LHCN-M2 (cell line): ENCODE measurements at places on chromosomes 6 and 20.

DNA sequence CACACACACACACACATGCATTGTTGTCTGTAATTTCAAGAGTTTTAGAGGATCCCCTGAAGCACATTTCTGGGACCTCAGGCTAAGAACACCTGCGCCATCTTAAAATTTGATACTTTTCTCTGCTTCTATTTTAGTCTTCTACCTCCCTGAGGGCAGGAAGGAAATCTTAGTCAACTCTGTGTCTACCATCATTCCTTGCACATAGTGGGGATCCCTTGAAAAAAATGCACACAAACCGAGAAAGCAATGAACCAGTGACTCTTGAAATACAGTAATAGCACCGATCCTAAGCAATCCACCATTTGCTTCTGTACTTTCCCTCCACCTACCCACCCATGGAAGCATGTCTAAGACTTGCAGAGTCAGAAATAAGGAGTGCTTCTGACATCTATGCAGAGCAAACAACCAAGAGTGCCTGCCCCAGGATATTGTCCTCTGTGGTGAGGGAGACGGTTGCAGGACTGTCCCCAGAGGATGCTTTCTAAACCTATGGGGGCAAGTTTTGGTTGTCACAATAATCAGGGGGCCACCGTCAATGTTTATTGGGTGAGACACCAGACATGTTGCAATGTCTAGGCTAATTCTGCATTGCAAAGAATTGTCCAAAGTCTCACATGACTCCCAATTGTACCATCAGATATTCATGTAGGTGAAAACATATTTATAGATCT, 208.0 kb upstream of the TAB2 start:
- no peak for DNase-seq

DNA sequence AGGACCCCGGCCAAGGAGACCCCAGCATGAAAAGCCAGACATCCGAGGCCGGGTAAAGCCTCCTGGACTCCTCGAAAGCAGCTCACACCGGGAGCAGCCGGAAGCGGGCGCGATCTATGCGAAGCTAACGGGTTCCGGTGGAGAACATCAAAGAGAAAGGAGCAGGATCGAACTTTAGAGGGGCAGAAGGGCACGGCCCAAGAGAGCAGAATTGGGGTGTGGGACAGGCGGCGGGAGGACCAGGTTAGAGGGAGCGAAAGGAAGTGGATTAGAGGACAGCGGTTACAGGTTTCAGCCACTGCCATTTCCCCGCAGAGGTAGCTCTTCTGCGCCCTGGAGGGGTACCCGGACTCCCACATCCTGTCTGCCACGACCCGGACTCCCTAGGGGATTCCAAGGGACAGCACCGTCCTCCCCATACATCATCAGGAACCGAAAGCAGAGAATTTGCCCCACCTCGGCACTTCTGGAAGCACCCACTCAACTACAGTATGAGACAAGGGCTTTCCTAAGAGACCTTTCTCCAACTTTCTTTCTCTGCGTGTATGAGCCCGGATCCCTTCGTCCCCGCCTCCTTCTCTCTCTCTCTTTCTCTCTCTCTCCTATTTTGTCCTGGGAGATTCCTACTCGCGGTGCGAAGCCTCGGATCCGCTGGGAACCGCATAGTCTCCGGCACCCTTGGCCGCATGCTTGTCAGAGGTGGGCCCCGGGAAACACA, 507 bp upstream of the VGLL2 start:
- no peak for DNase-seq

DNA sequence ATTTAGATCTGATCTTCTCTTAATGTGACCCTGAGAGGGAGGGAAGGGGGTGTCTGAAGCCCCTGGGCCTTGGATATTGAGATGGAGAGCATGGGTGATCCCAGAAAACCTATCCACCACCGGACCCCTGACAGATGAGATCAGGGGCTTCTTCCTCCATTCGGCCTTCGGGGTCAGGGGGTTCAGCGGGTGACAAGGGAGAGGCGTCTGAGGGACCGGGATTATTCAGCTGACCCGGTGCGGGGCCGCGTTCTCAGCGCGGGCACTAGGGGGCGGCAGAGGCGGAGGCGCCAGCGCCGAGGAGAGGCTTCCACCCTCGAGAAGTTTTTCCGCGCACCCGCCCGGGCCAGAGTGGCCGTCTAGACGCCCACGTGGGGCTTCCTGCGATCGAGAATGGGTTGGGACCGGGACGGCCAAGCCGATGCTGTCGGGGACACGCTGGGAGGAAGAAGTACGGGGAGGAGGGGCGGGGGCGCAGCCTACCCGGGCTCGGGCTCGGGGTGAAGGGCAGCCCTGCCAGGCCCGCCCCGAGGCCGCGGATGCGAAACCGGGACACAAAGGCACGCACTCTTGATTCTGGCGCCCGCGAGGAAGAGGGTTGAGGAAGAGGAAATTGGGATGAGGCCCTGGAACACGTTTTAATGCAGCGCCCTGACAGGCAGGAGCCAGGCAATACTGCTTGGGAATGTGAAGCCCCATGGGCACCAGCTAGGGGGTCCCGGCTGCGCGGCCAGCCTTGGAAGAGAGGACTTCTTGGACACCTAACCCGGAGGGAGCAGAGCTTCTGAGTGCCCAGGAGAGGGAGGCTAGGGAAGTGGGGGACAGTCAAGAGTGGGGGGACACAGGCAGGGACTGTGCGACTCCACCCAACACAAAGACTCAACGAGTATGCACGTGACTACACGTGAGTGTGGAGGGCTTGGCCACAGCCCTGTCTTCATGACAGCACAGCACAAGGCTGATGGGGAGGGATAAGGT, 30.6 kb downstream of the COL11A2 start:
- DNase-seq = peak; percentile 72

GRCh38 chr20:40427026-40427425, 262.0 kb downstream of the MAFB start:
- DNase-seq = no peak
